ENCODE measurements at places on chromosomes 2 and 18.

- no peak for DNase-seq
- no peaks in the 10 kb centered on the region for H3K27me3 ChIP-seq
- peaks cover 11% of the 10 kb centered on the region for H3K4me1 ChIP-seq
Observed at GRCh38 chr2:130351711-130352110, 4.1 kb upstream of the PTPN18 start.

DNA sequence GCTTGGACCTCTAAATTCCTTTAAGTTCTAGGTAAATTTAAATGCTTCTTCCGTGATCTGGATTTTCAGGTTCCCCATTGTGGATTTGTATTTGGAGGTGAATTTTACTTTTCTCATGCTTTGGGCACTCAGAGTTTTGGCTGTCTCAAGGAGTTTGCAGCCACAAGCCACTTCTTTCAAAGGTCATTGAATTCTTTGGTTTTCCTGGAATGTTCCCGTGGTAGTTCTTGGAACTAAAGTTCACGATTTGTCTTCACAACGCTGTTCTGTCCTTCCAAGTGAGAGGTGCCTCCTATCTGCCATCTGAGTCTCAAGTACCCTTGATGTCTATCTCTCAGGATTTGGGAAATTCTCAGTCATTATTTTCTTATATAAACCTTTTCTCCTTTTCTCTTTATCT, 1438.7 kb upstream of the ZEB2 start:
- H3K4me1 ChIP-seq: peaks cover 18% of the 10 kb centered on the region
- H3K36me3 ChIP-seq: no peaks in the 10 kb centered on the region
- no peaks in the 10 kb centered on the region for H3K27me3 ChIP-seq
- H3K4me3 ChIP-seq: no peak overlapping the region

DNA sequence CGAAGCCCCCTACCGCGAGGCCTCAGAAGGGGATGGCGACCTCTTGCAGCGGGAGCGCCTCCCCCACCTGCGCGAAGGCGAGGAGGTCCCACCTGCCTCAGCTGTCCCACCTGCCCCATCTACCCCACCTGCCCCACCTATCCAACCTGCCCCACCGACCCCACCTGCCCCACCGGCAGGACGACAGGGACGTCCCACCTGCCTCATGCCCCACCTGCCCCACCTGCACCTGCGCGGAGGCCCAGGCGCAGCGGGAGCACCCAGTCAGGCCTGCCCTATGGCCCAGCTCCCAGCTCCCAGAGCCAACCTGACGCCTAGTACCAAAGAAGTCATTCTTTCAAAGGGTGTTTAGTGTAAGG, 489.1 kb upstream of the SMIM21 start:
- no peak for DNase-seq
- no peaks in the 10 kb centered on the region for H3K36me3 ChIP-seq
- no peak overlapping the region for H3K4me3 ChIP-seq
- no peak overlapping the region for H3K27ac ChIP-seq

DNA sequence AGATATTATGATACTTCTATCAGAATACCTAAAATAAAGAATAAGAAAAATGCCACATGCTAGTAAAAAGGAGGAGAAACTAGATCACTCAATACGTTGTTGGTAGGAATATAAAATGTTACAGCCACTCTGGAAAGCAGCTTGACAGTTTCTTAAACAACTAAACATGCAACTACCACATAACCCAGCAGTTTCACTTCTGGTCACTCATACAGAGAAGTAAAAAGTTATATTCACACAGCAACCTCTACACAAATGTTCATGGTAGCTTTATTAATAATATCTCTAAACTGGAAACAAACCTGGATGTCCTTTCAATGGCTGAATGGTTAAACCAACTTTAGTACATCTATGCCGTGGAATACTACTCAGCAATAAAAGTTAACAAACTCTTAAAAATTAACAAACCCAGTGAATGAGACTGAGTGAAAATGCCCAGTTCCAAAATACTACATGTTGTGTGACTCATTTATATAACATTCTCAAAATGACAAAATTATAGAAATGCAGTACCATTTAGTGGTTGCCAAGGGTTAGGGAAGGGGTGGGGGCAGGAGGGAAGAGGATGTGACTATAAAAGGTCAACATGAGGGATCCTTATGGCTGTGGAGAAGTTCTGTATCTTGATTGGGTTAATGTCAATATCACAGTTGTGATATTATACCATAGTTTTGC, 124.1 kb downstream of the MMADHC start:
- no peak overlapping the region for H3K4me3 ChIP-seq
- H3K27ac ChIP-seq: no peak overlapping the region
- DNase-seq: no peak
- no peaks in the 10 kb centered on the region for H3K27me3 ChIP-seq
- H3K36me3 ChIP-seq: no peaks in the 10 kb centered on the region
- H3K4me1 ChIP-seq: no peaks in the 10 kb centered on the region

- peaks cover 22% of the 10 kb centered on the region for H3K27me3 ChIP-seq
- no peak for DNase-seq
- H3K36me3 ChIP-seq: no peaks in the 10 kb centered on the region
- no peak overlapping the region for H3K27ac ChIP-seq
Observed at GRCh38 chr2:7999683-8000476, 682.0 kb upstream of the ID2 start.

GRCh38 chr2:212539072-212539880, 674 bp upstream of the ERBB4 start:
- H3K36me3 ChIP-seq: no peaks in the 10 kb centered on the region
- no peaks in the 10 kb centered on the region for H3K27me3 ChIP-seq
- H3K4me1 ChIP-seq: no peaks in the 10 kb centered on the region
- no peak overlapping the region for H3K27ac ChIP-seq

DNA sequence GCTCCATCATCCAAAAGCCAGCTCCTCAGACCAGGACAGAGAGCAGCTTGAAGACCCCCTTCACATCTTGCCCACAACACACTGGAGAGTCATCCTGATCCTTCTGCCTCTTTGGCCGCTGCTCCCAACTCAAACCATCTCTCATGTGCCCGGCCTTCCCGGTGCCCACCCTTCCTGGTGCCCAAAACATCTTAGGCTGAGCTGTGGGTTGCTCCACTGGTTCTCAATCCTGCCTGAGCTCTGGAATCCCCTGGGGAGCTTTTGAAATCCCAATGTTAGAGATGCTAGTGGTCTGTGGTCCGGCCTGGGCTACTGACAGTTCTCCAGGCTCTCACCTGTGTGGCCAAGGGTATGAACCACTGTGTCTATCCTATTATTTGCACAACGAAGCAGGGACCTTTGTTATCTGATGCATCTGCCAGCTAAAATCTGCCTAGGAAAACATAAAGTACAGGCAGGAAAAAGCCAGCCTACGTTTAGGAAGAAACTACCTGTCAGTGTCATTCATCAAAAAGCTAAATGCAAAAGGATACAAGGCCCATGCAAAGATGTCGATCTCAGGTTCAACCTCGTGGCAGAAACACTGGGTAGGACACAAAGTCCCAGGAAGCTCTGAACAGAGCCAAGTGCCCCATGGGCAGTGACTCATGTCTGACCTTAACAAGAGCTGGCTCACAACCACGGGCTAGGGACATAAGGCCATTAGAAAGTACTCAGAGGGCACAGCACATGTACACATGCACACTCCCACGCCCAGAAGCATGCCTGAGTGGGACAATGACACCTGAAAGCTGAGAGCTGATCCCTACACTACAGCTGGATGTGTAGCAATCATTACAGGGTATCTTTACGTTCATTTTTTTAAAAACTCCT, 30.8 kb downstream of the TBC1D8 start:
- H3K27me3 ChIP-seq: no peaks in the 10 kb centered on the region
- H3K36me3 ChIP-seq: peaks cover 9% of the 10 kb centered on the region
- peak overlapping the region; percentile 84 for H3K27ac ChIP-seq
- H3K4me1 ChIP-seq: peaks cover 90% of the 10 kb centered on the region
- DNase-seq: peak; percentile 98
- H3K4me3 ChIP-seq: no peak overlapping the region

GRCh38 chr2:28406276-28407096, 13.8 kb downstream of the FOSL2 start:
- H3K27ac ChIP-seq: peak overlapping the region; percentile 23
- DNase-seq: no peak
- no peaks in the 10 kb centered on the region for H3K4me1 ChIP-seq
- H3K36me3 ChIP-seq: peaks cover 81% of the 10 kb centered on the region
- H3K4me3 ChIP-seq: no peak overlapping the region

GRCh38 chr2:168515502-168515901, 59.4 kb downstream of the CERS6 start:
- no peaks in the 10 kb centered on the region for H3K36me3 ChIP-seq
- H3K27me3 ChIP-seq: no peaks in the 10 kb centered on the region
- no peak overlapping the region for H3K4me3 ChIP-seq
- no peak overlapping the region for H3K27ac ChIP-seq

GRCh38 chr2:12587729-12588522, 128.8 kb upstream of the TRIB2 start:
- H3K4me3 ChIP-seq: peak overlapping the region; percentile 6
- H3K27me3 ChIP-seq: no peaks in the 10 kb centered on the region
- DNase-seq: peak; percentile 90
- H3K4me1 ChIP-seq: peaks cover 24% of the 10 kb centered on the region
- peak overlapping the region; percentile 91 for H3K27ac ChIP-seq

DNA sequence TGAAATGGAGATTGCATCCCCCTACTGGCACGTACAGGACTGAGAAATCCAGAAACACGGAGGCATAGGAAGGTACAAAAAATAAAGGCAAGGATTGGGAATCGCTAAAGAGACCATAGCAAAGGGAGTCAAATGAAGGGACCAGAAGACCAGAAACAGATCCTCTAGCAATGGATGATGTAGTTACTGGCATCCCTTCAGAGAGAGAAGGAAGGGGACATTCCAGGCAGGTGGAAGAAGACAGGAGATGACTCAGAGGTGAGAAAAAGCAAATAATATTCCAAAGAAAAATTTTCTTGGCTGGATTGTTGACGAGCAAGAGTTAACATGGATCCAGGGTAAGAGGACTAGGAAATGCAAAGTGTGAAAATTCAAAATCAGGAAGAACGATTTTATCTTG, 78.4 kb upstream of the FZD7 start:
- H3K36me3 ChIP-seq: no peaks in the 10 kb centered on the region
- H3K27me3 ChIP-seq: no peaks in the 10 kb centered on the region
- H3K4me1 ChIP-seq: no peaks in the 10 kb centered on the region

DNA sequence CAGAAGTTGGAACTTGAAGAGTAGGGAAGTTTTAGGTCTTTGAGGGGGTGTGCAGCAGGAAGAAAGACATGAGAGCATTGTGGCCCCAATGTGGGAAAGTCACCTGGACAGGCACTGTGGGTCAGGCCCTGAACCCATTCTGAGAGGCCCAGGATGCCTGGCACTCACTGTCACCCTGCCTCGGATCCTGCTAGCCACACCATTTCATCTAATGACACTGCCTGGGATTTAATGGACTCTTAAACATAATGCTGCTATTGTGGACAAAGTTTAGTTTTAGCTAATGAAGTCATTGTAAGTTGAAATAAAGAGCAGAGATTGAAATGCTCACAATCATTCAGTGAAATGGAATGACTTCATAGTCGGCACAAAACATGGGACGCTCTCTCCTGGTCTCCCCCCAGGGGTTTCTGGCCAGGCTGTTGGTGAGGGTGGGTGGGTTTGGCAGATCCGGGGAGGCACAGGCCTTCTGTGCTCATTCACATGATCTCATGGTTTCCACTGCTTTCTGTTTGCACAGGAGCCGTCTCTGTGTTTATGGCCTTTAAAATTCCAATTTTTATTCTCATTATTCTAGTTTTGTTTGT, 141.8 kb upstream of the KLHL29 start:
- no peak overlapping the region for H3K27ac ChIP-seq
- H3K4me3 ChIP-seq: no peak overlapping the region
- no peak for DNase-seq
- H3K4me1 ChIP-seq: no peaks in the 10 kb centered on the region
- no peaks in the 10 kb centered on the region for H3K36me3 ChIP-seq

- H3K27ac ChIP-seq: no peak overlapping the region
- H3K4me3 ChIP-seq: no peak overlapping the region
- H3K4me1 ChIP-seq: 0 out of 2 replicates have a peak, but pooled peaks cover 5% of the 10 kb centered on the region
- peaks cover 45% of the 10 kb centered on the region for H3K27me3 ChIP-seq
Observed at GRCh38 chr2:238915596-238915995, 67.7 kb downstream of the TWIST2 start.

DNA sequence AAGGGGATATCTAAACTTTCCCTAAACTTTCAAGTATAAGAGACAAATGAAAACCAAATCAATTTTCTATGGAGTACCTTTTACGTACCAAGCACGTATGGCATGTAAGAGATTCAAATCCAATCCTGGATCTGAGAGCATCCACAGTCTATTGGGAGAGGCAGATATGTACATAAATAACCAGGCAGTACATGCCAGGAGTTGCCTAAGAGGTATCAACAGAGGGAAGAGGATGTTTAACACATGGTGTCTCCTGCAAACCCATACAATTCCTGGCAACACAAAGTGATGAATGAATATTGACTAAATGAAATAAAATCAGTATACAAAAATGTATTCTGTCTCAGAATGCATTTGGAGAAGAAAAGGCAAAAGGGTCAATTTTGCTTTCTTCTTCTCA, 116.6 kb downstream of the PIGN start:
- H3K4me3 ChIP-seq: no peak overlapping the region
- no peaks in the 10 kb centered on the region for H3K27me3 ChIP-seq
- no peak overlapping the region for H3K27ac ChIP-seq
- DNase-seq: no peak
- H3K36me3 ChIP-seq: no peaks in the 10 kb centered on the region

DNA sequence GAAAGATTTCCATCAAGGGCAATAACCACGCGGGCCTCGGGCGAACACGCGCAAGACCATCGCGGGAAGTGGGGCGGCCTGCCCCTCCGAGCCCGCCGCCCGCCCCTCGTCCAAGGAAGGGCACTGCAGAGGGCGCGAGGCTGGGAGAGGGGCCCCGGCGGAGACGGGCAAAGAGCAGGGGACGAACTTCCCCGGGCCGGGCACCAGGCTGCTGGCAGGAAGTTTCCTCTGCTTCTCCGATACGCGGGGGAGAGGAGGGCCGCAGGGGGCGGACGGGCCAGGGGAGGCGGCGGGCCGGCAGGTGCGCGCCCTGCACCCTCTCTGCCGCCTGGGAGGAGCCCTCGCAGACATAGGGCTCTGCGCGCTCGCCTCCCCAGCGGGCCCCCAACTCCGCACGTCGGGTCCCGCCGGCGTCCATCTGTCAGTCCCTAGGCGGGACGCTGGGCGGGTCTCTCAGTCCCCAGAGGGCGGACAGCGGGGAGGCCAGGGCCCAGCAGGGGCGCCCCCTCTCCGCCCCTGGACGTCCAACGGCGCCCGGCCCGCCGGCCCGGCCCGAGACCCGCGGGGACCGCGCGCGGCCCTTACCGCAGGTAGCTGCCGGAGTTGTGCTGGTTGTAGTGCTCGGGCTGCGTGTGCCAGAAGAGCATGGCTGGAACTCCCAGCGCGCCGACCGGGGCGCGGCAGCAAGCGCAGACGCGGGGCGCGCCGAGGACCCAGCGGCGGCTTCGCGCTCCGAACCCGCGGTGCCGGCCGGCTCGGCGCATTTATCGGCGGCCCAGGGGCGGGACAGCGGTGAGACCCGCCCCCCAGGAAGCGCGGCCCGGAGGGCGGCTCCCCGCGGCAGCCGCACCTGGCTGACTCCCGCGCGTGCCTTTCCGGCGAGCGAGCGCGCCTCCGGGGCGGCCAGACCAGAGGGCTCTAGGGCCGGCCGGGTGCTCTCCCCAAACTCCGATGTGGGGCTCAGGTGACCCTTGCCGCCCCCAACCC, at the start of gene TFCP2L1:
Gene TFCP2L1 (minus strand): TSS at position 740 of the 987 bp plus-strand sequence. CDS start 93 bp downstream, at position 647.
- no peaks in the 10 kb centered on the region for H3K36me3 ChIP-seq
- peaks cover 14% of the 10 kb centered on the region for H3K4me1 ChIP-seq
- peak within 1 kb of the TSS; percentile 83 for H3K4me3 ChIP-seq
- no peaks in the 10 kb centered on the region for H3K27me3 ChIP-seq
- DNase-seq: peak; percentile 76
